NB4 (cell line): ENCODE measurements at places on chromosomes 16 and 17.
A peak's percentile ranks its signal among the peaks of the same experiment; 100 is the strongest.

DNA sequence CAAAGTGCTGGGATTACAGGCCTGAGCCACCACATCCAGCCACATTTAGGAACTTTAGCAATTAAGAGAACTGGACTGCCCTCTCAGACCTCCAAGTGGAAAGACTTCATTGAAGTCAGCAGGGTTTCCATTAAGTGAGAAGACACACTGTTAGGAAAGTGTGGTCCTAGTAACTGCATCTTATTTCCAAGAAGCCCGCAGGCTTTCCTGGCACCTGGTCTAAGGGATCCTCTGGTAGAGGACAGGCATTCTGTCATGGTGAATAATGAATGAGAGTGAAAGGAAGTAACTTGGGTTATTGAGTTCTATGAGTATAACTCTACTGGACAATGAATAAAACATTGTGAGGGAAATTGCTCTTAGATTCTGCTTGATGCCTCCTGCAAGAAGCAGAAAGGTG, 14.1 kb downstream of the C17orf75 start:
- no peak for DNase-seq

- no peak for DNase-seq
Measured at GRCh38 chr17:27919079-27919478, 25.9 kb upstream of the LYRM9 start.

DNA sequence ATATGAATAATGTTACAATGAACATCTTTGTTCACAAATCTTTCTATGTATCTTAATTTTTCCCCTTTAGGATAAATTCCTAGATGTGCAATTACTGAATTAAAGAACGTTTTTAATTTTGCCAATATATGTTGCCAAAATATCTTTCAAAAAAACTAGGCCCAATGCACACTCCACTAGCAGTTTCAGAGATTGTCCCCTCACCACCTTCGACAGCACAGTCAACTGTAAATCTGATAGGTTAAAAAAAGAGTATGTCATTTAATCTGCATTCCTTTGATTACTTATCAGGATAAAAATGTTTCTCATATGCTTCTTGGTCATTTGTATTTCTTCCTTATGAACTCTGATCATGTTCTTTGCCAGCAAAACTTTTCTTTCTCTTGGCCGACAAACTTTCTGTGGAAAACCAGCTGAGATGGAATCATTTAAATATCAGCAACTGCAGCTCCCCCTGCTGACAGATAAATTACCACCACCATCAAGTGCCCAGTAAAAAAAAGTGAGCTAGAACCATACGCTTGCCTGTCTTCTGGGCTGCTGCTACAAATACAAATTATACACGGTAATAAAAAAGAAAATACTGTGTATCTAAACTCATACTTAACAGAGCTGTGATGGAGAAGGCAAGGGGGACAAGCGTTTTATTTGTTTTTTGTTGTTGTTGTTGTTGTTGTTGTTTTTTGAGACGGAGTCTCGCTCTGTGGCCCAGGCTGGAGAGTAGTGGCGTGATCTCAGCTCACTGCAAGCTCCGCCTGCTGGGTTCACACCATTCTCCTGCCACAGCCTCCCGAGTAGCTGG, 19.6 kb upstream of the KANSL1 start:
- DNase-seq: peak; percentile 84

DNA sequence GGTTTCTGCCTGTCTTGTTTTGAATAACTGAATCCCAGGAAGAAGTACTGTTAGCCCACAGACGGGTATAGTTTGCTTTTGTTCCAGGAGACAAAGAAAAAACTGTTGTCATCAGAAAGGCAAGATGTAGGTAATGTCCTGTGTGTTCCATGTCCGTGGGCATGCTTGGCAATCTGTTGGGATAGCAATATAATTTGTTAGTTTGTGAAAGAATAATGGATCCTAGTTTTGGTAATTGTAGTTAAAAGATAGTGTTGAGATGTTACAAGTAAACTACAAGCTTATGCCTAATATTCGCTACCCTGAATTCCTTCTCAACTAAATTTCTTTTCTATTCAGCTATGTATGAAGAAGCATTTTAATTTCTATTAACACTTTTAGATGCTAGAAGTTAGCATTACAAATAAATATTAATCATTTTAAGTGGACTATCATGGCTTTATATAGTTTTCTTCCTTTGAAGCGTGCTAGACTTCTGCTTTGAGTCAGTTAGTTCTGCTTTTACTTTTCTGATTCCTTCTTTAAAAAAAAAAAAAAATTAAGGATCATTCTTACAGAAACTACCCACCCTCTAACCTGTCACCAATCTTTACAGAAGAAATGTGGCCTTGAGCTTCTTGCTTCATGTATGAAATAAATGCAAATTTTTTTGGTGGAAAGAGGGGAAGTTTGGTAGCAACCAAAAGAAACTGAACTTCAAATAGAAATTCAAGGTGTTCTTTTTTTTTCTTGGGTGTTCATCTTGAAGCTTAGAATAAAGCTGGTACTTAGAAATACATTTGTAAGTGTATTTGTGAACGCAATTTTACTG, 2.4 kb downstream of the EVI2A start:
- DNase-seq: peak; percentile 62

DNA sequence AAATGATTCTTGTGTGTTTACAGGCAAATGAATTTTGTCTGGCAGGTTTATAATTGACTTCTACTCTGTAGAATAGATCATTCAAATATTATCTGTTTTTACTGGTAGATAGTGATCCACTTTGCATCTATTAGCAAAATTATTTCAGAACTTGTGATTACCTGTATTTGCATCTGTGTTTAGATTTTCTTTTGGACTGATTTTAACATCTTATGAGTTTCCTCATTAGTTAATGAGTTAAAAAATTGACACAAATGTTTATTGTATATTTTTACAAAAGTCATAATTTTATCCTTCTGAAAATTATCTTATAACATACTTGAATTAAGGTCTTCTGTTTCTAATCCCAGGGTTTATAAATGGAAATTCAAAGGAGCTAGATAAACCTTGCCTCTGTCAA, 132.0 kb upstream of the KCNJ16 start:
- DNase-seq: no peak

- no peak for DNase-seq
Measured at GRCh38 chr16:89422527-89422904, 67.8 kb downstream of the ANKRD11 start.

GRCh38 chr16:73890186-73891128, 406.2 kb upstream of the PSMD7 start:
- DNase-seq: no peak

- DNase-seq: peak; percentile 12
Measured at GRCh38 chr16:71254832-71255525, 24.5 kb upstream of the HYDIN start.

- DNase-seq: no peak
Measured at GRCh38 chr17:29007456-29007855, 1.6 kb upstream of the SEZ6 start.

- DNase-seq: peak; percentile 4
Measured at GRCh38 chr16:14409563-14409962, 220.5 kb downstream of the PARN start.

GRCh38 chr17:7673239-7673638, 14.1 kb downstream of the TP53 start:
- DNase-seq: peak; percentile 52

DNA sequence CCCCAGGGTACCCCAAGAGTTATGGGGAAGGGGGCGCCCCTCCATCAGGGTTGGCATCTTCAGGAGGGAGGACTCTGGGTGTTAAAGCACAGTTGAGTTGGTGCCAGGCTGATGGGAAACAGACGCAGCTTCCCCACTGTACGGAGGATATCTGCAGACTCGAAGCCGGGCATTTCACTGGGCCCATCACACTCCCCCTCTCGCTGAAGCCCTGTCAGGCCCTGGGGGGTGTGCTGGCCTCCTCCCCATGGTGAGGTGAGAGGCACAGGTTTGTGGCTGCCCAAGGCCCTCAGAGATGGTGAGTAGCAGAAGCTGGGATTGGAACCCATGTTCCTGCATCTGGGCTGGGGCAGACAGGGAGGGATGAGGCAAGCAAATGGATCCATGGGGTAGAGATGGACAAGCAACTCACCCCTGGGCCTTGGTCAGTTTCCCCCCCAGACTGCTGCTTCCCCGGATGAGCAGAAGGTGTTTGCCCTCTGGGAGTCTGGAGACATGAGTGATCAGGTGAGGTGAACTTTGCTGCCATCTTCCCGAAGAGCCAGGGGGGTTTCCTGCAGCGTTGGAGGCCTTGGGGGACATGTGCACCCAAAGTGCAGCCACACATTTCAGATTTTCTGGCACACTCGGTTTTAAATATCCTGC, 31.0 kb downstream of the POLR3E start:
- DNase-seq: no peak

- DNase-seq: no peak
Measured at GRCh38 chr17:74558882-74559519, 8.3 kb downstream of the CD300H start.

- peak; percentile 55 for DNase-seq
Measured at GRCh38 chr17:74603037-74603635, 11.1 kb upstream of the CD300LD start.

- peak; percentile 41 for DNase-seq
Measured at GRCh38 chr17:3894911-3895343, 2.1 kb upstream of the CAMKK1 start.

GRCh38 chr17:38799501-38800236, at the start of gene PIP4K2B:
TSS of gene PIP4K2B (minus strand) at chr17:38799556. CDS start at chr17:38799424, 132 bp downstream.
- DNase-seq: peak; percentile 99

DNA sequence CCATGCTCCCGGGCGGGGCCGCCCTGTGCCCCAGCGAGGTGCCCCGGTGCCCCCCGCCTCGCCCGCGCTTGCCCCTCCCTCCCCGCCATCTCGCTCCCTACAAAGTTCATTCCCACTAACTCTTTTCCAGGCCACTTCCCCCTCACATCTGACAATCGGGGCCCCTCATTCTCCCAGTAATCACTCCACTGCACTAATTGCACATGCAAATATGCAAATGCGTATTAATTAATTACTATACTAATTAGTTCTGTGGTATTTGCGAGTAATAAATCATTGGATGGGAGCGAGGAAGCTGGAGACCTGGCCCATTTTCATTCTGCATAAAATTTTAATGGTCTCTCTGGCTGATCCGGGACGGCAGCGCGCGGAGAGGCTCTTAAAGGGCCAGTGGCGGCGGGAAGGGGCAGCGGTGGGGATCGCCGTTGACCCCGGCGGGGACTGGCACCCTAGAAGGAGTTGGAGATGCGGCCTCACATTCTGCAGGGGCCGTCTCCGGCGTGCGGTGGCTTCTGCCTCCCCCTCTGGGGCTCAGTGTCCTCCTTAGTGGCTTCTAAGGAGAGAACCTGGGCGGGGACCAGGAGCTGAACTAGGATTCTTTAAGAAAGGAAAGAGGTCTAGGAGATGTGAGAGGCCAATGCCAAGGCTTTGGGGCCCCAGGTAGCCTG, 8.4 kb upstream of the PPP1R1B start:
- peak; percentile 55 for DNase-seq

DNA sequence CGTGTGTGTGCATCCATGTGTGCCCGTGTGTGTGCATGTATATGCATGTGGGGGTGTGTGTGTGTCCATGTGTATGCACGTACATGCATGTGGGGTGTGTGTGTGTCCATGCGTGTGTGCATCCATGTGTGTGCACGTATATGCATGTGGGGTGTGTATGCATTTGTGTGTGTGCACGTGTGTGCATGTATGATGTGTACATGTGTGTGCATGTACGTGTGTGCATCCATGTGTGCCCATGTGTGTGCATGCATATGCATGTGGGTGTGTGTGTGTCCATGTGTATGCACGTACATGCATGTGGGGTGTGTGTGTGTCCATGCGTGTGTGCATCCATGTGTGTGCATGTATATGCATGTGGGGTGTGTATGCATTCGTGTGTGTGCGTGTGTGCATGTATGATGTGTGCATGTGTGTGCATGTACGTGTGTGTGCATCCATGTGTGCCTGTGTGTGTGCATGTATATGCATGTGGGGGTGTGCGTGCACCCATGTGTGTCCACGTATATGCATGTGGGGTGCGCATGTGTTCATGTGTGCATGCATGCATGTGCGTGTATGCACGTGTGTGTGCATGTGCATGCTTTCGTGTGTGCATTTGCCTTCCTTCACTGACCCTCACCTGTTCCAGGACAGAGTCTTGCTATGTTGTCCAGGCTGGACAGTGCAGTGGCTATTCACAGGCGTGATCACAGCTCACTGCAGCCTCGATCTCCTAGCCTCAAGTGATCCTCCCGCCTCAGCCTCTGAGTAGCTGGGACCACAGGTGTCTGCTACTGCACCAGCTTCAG, 129.6 kb upstream of the TNRC6C start:
- no peak for DNase-seq

GRCh38 chr17:6701719-6702118, 11.4 kb downstream of the SLC13A5 start:
- DNase-seq: peak; percentile 40

DNA sequence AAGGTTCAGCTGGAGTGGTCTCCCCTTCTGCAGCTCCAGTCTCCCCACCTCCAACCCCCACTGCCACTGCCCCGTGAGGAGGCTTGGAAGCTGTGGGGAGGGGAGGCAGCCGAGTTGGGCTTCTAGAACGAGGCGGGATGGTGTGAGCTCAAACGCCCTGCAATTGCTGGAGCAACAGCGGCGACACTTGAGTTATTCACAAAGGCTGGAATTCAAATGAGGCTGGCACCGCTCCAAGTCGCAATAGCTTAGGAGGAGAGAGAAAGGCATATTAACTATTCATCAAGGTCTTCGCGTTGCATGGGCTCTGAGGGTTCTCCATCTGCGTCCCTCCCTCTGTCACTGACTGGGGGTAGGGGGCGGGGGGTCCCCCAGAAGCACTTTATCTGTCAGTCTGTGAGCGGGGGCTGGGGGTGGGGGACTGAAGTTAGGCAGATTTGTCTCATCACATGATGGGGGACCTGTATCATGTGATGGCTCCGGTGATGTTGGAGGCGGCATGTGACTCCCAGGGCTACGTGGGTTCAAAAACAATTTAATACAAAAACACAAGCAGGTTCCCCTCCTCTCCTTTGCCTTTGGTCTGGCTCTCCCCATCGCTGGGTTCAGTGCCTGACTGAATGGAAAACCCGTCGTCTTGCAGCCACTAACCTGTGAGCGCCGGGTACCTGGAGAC, 70.5 kb downstream of the RBBP6 start:
- DNase-seq: no peak

- DNase-seq: no peak
Measured at GRCh38 chr17:63279498-63280230, 166.4 kb downstream of the CYB561 start.

DNA sequence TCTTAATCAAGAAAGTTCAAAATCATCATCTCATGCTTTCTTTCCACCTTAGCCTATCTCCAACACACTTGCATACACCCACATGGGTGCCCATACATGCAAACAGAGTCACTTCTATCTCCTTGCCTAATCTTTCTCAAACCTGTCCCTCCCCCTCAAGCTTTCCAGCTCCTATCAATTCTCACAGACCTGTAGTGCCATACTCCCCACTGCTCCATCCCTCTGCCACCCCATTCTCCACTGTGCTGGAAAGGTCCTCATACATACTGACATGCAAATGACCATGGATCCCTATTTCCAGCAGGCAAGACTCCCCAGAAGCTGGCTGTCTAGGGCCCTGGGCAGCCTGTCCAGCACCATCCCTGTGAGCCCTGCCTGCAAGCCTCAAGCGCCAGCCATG, 320.4 kb upstream of the CCL2 start:
- no peak for DNase-seq

DNA sequence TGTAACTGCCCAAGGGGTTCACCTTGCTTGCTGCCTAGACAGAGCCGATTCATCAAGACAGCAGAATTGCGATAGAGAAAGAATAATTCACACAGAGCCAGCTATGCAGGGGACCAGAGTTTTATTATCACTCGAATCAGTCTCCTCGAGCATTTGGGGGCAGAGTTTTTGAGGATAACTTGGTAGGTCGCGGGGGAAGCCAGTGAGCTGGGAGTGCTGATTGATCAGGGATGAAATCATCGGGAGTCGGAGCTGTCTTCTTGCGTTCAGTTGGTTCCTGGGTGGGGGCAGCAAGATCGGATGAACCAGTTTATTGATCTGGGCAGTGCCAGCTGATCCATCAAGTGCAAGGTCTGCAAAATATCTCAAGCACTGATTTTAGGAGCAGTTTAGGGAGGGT, 9.1 kb downstream of the ITGAM start:
- DNase-seq: no peak

- no peak for DNase-seq
Measured at GRCh38 chr16:57324749-57325148, 33.8 kb upstream of the CCL22 start.
